ENCODE measurements at places on chromosomes 2 and 18. TPM values are rescaled to one million over a fixed set of nuclear protein-coding genes. Genes with fewer than 3 reads are reported as not detected.

Gene MAPRE2
- total RNA-seq = 16.2 TPM

Gene ALPG
- total RNA-seq = not detected

Gene BCL2
- total RNA-seq = 17.9 TPM

- H3K36me3 ChIP-seq = no peaks in the 10 kb centered on the region
- no peaks in the 10 kb centered on the region for H3K27me3 ChIP-seq
- H3K4me3 ChIP-seq = no peak overlapping the region
- no peak for DNase-seq
- no peak overlapping the region for H3K27ac ChIP-seq
Observed at GRCh38 chr18:3852321-3852720, 402.3 kb downstream of the TGIF1 start.

GRCh38 chr2:51758081-51758480 lies 726.1 kb upstream of the NRXN1 start:
- no peak for DNase-seq
- no peak overlapping the region for H3K4me3 ChIP-seq
- H3K27me3 ChIP-seq = no peaks in the 10 kb centered on the region

DNA sequence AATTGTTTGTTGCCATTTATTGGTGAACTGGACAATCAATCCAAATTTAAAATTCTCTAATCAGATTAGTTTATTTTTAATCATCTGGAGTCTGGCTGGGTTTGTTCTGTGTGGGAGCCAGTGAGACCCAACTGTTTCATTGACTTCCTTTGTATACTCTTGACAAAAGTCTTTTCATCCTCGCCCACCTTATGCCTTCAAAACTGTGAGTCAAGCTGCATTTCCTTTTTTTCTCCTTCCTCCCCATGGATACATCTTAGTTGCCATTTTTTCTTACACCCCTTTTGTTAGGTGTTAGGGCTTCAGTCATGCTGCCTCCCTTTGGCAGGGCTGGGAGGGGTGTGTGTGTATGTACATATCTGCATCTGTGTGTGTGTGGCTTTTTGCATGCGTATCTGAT lies 117.6 kb downstream of the PRKCE start:
- no peak for DNase-seq
- no peaks in the 10 kb centered on the region for H3K36me3 ChIP-seq
- no peaks in the 10 kb centered on the region for H3K4me1 ChIP-seq

- no peaks in the 10 kb centered on the region for H3K27me3 ChIP-seq
- no peaks in the 10 kb centered on the region for H3K4me1 ChIP-seq
- H3K36me3 ChIP-seq = no peaks in the 10 kb centered on the region
- no peak overlapping the region for H3K27ac ChIP-seq
- H3K4me3 ChIP-seq = no peak overlapping the region
Observed at GRCh38 chr2:7891312-7891711, 790.5 kb upstream of the ID2 start.

GRCh38 chr2:62452701-62453454 lies 53.1 kb downstream of the TMEM17 start:
- H3K36me3 ChIP-seq = no peaks in the 10 kb centered on the region
- no peaks in the 10 kb centered on the region for H3K27me3 ChIP-seq
- no peak overlapping the region for H3K27ac ChIP-seq
- DNase-seq = no peak

GRCh38 chr2:227996366-227996765 lies 124.9 kb downstream of the DAW1 start:
- no peak overlapping the region for H3K4me3 ChIP-seq
- no peaks in the 10 kb centered on the region for H3K27me3 ChIP-seq
- no peaks in the 10 kb centered on the region for H3K4me1 ChIP-seq
- no peaks in the 10 kb centered on the region for H3K36me3 ChIP-seq

GRCh38 chr2:207758025-207758424 lies 11.7 kb downstream of the FZD5 start:
- no peak overlapping the region for H3K27ac ChIP-seq
- H3K4me3 ChIP-seq = no peak overlapping the region
- no peak for DNase-seq
- H3K36me3 ChIP-seq = no peaks in the 10 kb centered on the region
